ENCODE measurements at places on chromosomes 6 and 20. TPM values are rescaled to one million over a fixed set of nuclear protein-coding genes. Genes with fewer than 3 reads are reported as not detected.

GRCh38 chr6:131916847-131917246, 34.3 kb downstream of the CCN2 start:
- no peak overlapping the region for H3K4me3 ChIP-seq
- no peaks in the 10 kb centered on the region for H3K4me1 ChIP-seq
- H3K27me3 ChIP-seq, result no peaks in the 10 kb centered on the region
- no peak overlapping the region for H3K27ac ChIP-seq
- DNase-seq, result no peak
- H3K36me3 ChIP-seq, result no peaks in the 10 kb centered on the region

DNA sequence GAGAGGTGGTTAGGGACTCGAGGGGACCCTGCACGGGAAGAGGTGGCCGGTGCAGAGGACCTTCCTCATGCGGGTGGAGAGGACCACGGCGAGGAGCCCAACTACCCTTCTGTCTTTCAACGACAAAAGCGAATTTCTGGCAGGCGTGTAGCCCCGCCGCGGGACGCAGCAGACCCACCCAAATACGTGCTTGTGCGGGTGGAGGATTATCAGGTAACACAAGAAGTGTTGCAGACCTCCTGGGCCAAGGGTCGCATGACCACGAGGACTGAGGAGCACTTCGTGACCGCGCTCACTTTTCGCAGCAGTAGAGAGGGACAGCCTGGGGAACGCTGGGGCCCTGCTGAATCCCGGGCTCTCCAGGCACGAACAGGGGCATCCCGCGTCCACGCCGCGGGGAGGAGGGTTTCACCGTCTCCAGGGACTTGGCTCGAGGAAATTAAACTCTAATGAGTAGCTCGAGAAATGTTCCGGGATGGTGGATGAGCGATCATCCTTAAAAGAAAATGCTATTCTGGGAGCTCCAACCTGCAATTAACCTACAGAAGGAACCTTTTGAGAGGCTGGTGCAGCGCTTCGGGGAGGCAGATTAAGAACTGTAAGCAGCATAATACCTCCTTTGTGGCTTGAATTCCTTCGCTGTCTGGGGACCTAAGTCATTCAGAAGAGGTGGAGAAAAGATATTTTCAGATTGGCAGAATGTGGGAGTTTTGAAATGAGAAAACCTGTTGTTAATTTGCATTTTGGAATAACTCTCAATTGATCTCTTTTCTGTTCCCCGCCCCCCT, 804 bp downstream of the C6orf141 start:
- peaks cover 17% of the 10 kb centered on the region for H3K4me1 ChIP-seq
- no peaks in the 10 kb centered on the region for H3K36me3 ChIP-seq
- no peak overlapping the region for H3K4me3 ChIP-seq
- peaks cover 9% of the 10 kb centered on the region for H3K27me3 ChIP-seq
- no peak overlapping the region for H3K27ac ChIP-seq

DNA sequence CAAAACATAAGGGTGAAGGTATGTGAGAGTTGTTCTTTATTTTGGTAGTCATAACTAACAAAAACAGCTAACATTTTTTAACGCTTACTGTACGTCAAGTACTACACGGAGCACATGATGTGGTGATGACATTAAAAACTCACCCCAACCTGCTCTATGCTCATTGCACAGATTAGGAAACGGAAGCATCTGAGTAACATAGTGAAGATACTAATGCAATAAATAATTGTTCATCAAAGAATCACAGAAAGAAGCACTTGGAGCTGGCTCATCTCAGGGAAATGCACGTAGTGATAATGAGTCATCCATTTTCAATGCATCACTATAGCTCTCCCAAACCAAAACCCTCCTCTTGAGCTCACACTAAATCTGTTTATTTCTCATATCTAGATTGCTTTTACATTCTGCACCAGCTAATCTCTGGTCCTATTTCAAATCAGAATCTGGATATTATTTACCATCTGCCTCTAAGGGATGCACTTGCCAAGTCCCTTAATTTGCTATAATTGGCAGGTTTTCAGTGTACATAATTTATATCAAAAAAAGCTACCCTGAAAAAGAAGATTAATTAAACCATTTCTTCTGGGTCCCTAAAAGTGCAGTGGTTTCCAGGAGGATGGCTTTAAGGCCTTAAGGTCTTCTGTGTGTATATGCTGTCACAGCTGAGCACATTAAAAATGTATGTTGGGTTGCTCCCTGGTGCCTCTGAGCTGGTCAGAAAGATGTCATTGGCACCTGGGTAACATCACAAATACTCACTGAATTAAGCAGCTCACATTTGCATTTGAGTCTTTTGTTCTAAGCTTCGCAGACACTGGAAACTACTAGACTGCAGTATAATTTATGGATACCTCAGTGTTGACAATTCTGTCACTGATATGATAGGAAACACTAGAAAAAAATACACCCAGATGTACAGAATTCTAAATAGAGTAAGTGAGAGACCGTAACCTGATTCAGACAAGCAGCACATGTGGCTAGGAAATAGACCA, 677.4 kb upstream of the CITED2 start:
- no peak for DNase-seq
- no peaks in the 10 kb centered on the region for H3K27me3 ChIP-seq
- H3K4me1 ChIP-seq, result no peaks in the 10 kb centered on the region
- H3K4me3 ChIP-seq, result no peak overlapping the region

DNA sequence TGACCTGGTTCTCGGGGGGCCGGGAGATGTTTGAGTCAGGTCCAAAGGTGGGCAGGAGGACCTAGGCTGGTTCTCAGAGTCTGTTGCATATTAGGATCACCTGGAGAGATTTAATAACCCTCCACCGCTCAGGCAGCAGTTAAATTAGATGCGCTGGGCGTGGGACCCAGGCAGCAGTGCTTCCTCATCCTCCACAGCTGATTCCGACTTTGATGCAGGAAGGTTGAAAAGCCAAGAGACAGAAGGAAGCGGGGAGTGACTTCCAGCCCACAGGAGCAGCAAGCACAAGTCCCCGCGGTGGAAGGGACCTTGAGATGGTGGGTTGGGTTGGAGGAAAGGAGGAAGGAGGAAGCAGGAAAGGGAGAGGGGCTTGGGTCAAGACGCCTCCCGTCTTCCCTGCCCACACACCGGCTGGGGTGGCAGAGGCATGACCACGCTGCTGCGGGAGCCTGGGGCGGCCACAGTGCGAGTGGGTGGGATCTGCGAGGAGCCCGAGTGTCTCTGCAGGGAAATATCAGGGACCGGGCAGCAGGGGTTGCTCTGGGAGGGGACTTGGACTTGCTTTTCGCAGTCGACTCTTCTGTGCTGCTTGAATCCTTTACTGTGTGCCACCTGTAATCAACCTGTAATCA, 146.0 kb downstream of the PHACTR3 start:
- no peak overlapping the region for H3K4me3 ChIP-seq
- peaks cover 18% of the 10 kb centered on the region for H3K4me1 ChIP-seq
- no peaks in the 10 kb centered on the region for H3K27me3 ChIP-seq
- H3K36me3 ChIP-seq, result no peaks in the 10 kb centered on the region

- no peaks in the 10 kb centered on the region for H3K36me3 ChIP-seq
- no peak overlapping the region for H3K4me3 ChIP-seq
- peak; percentile 86 for DNase-seq
- no peak overlapping the region for H3K27ac ChIP-seq
- peaks cover 55% of the 10 kb centered on the region for H3K4me1 ChIP-seq
- no peaks in the 10 kb centered on the region for H3K27me3 ChIP-seq
Measured at GRCh38 chr20:32112841-32113240, 3.3 kb downstream of the TM9SF4 start.

GRCh38 chr20:3364323-3365013, 43.0 kb downstream of the DNAAF9 start:
- DNase-seq, result no peak
- peaks cover 7% of the 10 kb centered on the region for H3K36me3 ChIP-seq
- H3K4me3 ChIP-seq, result no peak overlapping the region
- no peaks in the 10 kb centered on the region for H3K4me1 ChIP-seq
- no peaks in the 10 kb centered on the region for H3K27me3 ChIP-seq

DNA sequence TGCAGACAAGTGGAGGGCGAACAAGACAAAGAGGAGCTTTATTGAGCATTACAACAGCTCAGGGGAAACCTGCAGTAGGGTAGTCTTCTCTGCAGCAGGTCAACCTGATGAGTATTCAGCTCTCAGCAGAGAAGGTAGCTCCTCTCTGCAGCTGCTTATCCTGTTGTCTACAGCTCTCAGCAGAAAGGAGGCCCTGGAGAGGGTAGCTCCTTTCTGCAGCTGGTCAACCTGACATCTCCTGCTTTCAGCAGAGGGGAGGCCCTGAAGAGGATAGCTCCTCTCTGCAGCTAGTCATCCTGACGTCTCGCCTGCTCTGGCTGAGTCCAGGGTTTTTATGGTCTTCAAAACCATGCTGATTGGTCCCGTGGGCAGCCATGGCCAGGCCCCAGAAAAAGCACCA, 113.6 kb downstream of the CD24 start:
- H3K27me3 ChIP-seq, result no peaks in the 10 kb centered on the region
- no peak for DNase-seq
- no peaks in the 10 kb centered on the region for H3K36me3 ChIP-seq
- no peak overlapping the region for H3K4me3 ChIP-seq

GRCh38 chr20:60203451-60203850, 245.2 kb downstream of the CDH26 start:
- H3K36me3 ChIP-seq, result no peaks in the 10 kb centered on the region
- H3K27me3 ChIP-seq, result no peaks in the 10 kb centered on the region
- H3K4me3 ChIP-seq, result no peak overlapping the region
- no peak for DNase-seq
- H3K4me1 ChIP-seq, result no peaks in the 10 kb centered on the region

DNA sequence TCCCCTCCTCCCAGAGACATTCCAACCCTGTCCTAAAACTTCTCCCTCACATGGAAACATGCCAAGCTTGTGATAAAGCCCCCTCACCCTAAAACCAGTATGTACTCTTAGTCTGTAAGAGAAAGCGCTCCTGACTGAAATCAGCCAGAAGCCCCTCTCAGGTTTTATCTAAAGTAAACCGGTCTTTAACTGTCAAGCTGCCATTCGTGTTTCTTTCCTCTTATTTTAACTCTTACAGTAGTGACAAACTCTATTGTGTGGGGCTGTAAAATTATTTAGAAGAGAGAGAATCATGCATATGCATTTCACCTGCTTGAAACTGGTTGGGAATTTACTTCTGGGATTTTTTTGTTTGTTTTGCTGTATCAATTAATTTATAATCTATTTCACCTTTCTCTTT, 62.7 kb downstream of the FARS2 start:
- no peak for DNase-seq
- H3K36me3 ChIP-seq, result peaks cover 6% of the 10 kb centered on the region
- H3K27me3 ChIP-seq, result no peaks in the 10 kb centered on the region
- no peaks in the 10 kb centered on the region for H3K4me1 ChIP-seq
- H3K27ac ChIP-seq, result no peak overlapping the region
- H3K4me3 ChIP-seq, result no peak overlapping the region

- H3K36me3 ChIP-seq, result no peaks in the 10 kb centered on the region
- no peak for DNase-seq
- no peak overlapping the region for H3K27ac ChIP-seq
- H3K4me3 ChIP-seq, result no peak overlapping the region
- H3K4me1 ChIP-seq, result no peaks in the 10 kb centered on the region
- no peaks in the 10 kb centered on the region for H3K27me3 ChIP-seq
Measured at GRCh38 chr6:72350296-72350881, 271.5 kb upstream of the KCNQ5 start.

GRCh38 chr6:125250511-125250910, 51.3 kb downstream of the HDDC2 start:
- H3K27me3 ChIP-seq, result no peaks in the 10 kb centered on the region
- H3K36me3 ChIP-seq, result no peaks in the 10 kb centered on the region
- H3K27ac ChIP-seq, result no peak overlapping the region
- no peak for DNase-seq
- no peaks in the 10 kb centered on the region for H3K4me1 ChIP-seq

GRCh38 chr20:61331543-61331942, 79.5 kb downstream of the CDH4 start:
- no peak for DNase-seq
- no peaks in the 10 kb centered on the region for H3K27me3 ChIP-seq
- H3K4me3 ChIP-seq, result no peak overlapping the region
- no peaks in the 10 kb centered on the region for H3K36me3 ChIP-seq

Gene OPRM1
- not detected for total RNA-seq

Gene MAP3K4
- total RNA-seq, result 40.2 TPM

Gene EGFL8
- 9.8 TPM for total RNA-seq

Gene NOTCH4
- total RNA-seq, result 125 TPM

Gene CD93
- total RNA-seq, result 79.5 TPM

Gene SLC22A2
- not detected for total RNA-seq

Gene VEGFA
- total RNA-seq, result 462 TPM

Gene CST5
- total RNA-seq, result 1.7 TPM
